ENCODE measurements at places on chromosomes 16 and 17. TPM values are rescaled to one million over a fixed set of nuclear protein-coding genes. Genes with fewer than 3 reads are reported as not detected.

GRCh38 chr17:13728781-13729180, 127.1 kb upstream of the HS3ST3A1 start:
- no peak for DNase-seq

DNA sequence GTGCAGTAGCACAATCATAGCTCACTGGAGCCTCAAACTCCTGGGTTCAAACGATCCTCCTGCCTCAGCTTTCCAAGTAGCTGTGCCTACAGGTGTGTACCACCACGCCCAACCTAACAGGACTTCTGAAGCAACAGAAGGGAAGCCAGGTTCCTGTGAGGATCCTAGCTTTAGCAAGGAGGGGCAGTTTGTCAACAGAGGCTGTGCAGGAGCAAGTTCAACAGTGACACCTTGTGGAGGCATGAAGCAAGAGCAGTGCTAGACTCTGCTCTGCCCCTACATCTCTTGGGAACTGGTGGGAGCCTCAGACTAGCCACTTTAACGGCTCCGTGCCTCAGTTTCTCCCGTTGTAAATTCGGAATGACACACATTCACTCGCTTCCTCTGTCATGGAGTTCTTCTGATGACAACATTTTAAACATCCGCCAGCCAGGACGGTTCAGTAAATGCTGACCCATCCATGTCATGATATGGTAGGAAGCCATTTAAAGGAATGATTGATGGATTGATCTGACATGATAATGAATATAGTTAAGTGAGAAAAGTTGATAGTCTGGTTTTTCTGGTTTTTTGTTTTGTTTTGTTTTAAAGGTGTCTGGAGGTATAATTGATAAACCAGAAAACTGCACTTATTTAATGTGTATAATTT, 218.7 kb downstream of the MRTFB start:
- DNase-seq: no peak

DNA sequence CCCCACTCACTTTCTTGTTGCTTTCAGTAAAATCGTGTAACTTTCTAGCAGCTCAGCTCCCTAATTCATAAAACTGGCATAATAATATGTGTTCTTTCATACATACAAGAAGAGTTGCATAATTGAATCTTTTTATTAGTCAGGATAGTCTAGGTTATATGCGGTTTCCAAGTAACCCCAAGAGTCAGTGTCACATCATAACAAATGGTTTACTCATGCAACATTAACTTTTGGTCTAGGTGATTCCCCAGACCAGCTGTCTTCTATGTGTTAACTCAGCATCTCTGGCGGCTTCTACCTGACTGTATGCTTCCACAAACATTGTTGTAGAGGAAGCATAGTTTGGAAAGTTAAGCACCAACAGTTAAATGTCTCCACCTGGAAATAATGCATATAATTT, 1000.4 kb downstream of the CDH11 start:
- no peak for DNase-seq

- no peak for DNase-seq
These were observed 28.9 kb downstream of the CACNG5 start for GRCh38 chr17:66863820-66864219.

DNA sequence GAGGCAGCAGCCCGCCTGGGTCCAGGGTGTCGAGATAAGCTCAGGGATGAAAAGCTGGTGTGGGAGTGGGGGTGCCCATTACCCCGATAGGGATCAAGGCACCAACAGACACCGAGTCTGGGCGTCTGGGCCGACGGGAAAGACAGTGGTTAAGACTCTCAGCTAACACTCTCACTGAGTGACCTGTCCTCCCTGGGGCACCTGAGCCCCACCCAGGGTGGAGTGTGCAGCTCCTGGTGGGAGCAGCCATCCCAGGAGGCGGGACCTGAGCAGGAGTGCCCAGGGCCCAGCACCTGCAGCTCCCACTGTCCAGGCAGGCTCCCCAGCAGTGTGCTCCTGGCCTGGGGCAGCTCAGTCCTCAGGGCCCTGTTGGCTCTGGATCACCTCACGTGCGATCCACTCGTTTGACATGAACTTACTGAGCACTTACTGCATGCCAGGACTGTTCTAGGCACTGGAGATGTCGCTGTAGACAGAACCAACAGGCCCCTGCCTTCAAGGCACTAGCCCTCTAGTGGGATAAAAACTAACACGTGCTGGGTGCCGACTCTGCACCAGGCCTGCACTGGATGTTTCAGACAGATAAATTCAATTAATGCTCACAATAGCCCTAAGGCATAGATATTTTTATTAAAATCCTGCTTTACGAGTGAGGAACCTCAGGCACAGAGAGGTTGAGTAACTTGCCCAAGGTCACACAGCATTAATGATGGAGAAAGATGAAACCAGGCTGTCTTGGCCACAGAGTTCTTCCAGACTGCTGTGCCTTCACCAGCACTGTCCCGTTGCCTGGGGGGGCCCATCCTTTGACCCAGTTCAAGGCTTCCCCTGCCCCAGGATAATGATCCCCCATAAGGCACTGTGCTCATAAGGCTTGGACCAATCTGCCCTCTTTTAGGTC, 1.9 kb downstream of the EVPLL start:
- peak; percentile 26 for DNase-seq

- DNase-seq: no peak
These were observed 84.2 kb downstream of the KCNJ12 start for GRCh38 chr17:21460358-21460757.

- DNase-seq: no peak
These were observed 67.7 kb downstream of the MSI2 start for GRCh38 chr17:57324060-57324459.

DNA sequence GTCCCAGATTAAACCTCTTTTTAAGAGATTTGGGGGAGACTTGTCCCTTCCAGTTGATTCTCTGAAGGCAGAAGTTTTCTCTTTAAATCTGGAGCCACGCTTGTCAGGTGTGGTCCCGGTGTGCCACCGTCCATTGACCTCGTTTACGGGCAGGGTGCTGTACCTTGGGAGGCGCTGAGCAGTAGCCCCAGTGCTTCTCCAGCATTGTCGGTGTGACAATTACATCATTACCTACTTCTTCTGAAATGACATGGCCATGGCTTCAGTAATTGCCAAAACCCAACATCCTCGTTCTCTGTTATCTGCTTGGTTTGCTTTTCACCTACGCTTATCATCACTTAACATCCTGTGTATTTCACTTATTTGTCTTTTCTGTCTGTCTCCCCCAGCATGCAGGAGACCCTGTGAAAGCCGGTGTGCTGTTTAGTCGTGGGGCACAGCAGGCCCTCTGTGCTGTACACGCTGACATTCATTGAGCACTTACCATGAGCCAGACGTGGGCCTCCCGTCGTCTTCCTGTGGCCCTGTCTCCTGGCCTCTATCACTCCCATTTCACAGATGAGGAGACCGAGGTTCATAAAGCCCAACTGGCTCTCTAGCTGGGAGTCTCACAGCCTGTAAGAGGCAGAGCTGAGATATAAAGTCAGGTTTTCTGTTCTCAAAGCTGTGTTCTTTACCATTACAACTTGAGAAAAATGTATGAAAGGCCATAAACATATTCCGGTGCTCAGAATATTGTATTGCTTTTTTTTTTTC, 143.9 kb downstream of the CMIP start:
- DNase-seq: no peak

GRCh38 chr16:63655846-63656245, 1466.0 kb downstream of the CDH11 start:
- DNase-seq: no peak

GRCh38 chr16:19808061-19808641, 76.5 kb downstream of the GPRC5B start:
- no peak for DNase-seq

DNA sequence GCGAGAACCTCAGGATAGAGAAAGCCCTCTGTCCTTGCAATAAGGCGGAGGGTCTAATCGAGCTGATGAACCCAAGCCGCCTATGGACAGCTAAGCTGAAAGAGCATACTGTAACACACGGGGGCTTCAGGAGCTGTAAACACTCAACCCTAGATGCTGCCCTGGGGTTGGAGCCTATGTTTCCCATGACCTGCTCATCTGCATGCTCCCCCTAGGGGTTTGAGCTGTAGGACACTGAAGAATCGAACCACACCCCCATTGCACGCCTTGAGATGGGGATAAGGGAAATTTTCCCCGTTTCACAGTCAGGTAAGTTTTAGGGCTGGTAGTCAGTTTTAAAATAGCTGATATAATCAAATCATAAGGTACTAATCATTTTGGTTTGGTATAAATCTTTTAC, 675.6 kb upstream of the CDH8 start:
- no peak for DNase-seq

- DNase-seq: no peak
These were observed 10.8 kb downstream of the ATP2C2 start for GRCh38 chr16:84379008-84379708.

DNA sequence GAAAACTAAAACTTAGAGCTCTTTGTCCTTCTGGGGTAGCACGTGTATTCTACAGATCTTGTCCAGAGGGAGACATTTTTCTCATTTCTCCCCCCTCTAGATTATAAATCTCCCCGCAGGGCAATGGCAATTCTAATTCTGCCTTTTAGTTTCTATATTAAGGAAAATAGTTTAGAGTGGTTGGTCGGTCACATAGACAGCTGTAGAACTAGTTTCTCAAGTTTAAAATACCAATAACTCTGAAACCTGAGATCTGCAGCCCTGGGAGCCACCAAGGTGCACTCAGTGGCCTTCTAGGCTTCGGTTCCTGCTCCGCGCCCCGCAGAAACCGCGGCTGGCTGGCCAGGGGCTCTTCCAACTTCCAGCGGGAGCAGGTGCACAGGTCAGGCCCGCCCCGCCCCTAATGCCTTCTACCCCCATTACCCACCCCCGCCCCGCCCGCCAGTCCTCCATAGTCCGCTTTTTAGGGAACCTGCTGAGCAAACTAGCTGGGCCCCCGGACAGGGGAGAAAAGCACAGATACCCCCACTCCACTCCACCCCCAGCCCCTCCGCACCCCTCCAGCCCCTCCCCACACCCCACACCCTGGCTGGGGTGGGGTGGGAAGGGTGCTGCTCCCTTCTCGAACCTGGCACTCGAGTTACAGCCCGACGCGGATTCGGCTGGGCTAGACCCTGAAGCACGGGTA, 431 bp downstream of the SLFN11 start:
- peak; percentile 56 for DNase-seq

DNA sequence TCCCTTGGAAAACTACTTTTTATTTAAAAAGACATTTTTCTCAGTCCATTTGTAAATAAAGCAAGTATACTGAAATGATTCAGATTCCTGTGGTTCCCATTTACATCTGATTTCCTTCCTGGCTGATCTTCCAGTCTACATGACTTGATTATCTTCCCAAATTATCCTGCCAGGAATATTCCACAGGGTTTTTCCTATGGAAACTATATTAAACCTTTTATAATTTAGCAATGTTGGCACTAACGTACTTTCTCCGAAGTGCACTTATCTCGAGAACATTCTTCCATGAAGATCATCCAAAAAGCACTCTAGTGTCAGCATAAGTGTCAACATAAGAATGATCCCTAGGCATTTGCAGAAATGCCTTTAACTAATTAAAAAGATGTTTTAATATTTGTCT, 347.7 kb upstream of the KIF2B start:
- no peak for DNase-seq

DNA sequence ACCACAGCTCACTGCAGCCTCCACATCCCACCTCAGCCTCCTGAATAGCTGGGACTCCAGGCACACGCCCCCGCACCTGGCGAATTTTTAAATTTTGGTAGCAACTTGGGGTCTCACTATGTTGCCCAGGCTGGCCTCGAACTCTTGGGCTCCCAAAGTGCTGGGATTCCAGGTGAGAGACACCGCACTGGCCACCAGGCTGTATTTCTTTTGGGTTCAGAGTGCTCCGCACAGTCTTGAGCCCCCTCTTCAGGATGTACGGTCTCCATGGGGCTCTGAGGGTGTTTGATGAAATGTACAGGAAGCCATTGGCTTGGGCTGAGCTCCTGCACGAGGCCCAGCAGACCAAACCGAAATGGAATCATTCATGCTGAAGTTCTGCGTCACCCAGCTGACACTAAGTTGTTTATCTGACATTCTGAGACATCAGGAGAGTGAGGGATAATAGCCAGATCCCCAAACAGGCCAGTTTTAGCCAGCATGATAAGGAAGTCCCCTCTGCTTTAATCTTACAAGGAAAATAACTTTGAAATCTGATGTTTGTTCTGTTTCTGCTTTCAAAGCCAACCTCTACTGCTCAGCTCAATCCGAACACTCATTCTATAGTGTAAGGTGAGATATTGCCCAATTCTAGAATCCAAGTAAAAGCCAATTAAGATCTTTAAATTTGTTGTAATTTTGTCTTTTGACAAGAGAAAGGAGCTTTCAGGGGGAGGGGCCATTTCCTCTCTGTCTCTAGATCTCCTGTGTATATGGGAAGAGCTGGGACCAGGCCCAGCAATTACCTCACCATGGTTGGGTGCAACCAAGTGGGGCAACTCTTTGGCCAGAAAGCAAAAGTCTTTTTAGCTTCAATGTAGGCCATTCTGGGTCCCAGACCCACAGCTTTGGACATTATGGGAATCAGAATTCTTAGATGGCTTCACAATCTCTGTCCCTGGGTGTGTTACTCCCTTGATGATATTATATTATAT, 23.7 kb downstream of the GPR142 start:
- DNase-seq: no peak

DNA sequence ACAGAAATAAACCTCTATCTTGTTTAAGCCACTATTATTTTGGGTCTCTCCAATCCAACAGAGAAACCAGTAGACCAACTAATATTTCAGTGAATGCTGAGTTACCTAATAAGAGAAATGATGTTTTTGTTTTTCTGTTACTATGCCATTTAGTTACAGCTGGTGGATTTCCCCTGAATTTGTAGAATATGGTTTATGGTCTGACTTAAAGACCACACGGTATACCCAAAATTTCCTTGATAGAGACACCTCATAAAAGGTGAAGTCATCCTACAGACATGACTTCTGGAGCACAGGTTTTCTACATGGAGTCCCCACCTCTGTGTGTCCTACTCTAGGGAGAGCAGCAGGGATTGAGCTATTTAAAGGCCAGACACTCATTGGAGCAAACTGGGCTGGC, 13.3 kb downstream of the PIK3R5 start:
- DNase-seq: no peak

- no peak for DNase-seq
These were observed 15.9 kb downstream of the KPNB1 start for GRCh38 chr17:47665655-47666054.

Gene NUP93
- total RNA-seq: 8.6 TPM

Gene RUNDC3A
- total RNA-seq: not detected

Gene ITGB4
- total RNA-seq: 323 TPM

Gene IRX5
- not detected for total RNA-seq

Gene LGALS9B
- 6.7 TPM for total RNA-seq

Gene DNAAF8
- 0.55 TPM for total RNA-seq

Gene FOXL1
- total RNA-seq: 1.4 TPM

Gene GNGT2
- total RNA-seq: 0.68 TPM

Gene NDUFB10
- total RNA-seq: 337 TPM

Gene CCL7
- not detected for total RNA-seq

Data from transverse colon (tissue), 4 donors.